SHP77 treated with DMSO at 0.1 percent for 48 hours (cell line): ENCODE measurements at places on chromosomes 7 and 10.

GRCh38 chr10:132745511-132745910 is 40.4 kb downstream of the NKX6-2 start:
- no peak for DNase-seq

DNA sequence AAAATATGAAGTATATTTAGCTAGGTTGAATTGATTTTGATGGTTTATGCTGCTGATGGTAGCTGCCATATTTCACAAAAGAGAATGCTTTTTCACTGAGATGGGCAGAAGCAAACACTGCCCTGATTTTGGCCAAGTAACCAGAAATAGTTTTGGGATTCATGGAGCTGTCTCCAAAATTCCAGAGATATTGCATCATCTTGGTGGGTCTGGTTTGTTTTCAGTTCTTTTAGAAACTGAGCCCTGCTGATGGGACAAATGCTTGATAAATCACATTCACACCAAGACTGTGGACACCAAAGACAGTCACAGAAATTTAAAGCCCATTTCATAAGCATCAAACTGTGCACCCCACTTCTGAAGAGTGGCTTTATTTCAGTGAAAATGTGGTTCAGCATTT is 140.5 kb downstream of the BICC1 start:
- DNase-seq, result no peak

DNA sequence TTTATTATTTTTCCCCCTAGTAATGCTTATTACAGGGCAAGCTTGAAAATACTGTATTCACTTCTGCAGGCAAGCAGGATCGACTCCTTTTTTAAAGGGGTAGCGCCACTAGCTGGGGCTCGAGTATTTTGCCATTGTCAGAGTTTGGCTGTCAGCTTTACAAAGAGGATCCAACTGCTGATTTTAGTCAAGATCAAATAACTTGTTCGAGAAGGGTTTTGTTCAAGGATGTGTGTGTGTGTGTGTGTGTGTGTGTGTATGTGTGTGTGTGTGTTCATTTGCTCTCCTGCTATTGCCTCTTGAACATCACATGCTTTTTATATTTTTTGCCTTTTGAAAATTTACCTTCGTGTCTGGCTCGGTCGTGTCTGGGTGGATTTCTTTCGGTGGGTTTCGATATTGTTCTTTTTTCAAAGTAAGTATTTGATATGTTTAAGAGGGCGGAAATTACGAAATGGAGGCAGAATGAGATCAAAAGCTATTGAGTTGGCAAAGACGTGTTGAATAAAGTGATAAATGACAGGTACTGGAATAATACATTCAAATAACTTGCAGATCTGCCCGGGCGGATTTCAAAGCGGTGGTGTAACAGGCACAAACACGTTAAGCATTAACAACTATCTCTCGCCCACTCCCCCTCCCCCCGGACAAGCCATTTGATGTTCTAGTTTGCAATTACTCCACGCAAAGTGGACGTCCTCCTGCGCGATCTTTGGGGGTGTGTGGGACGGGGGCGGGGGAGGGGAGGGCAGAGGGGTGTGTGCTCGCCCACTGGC is 1.1 kb downstream of the ARID5B start:
- DNase-seq, result peak; percentile 17

- no peak for DNase-seq
These were observed 543.6 kb upstream of the GALNT17 start for GRCh38 chr7:70588191-70588921.

GRCh38 chr10:74027702-74028101 is 29.8 kb downstream of the VCL start:
- DNase-seq, result no peak

- DNase-seq, result no peak
These were observed 15.1 kb upstream of the DENND2A start for GRCh38 chr7:140655511-140656408.

GRCh38 chr7:80781146-80781545 is 137.7 kb downstream of the SEMA3C start:
- DNase-seq, result no peak

DNA sequence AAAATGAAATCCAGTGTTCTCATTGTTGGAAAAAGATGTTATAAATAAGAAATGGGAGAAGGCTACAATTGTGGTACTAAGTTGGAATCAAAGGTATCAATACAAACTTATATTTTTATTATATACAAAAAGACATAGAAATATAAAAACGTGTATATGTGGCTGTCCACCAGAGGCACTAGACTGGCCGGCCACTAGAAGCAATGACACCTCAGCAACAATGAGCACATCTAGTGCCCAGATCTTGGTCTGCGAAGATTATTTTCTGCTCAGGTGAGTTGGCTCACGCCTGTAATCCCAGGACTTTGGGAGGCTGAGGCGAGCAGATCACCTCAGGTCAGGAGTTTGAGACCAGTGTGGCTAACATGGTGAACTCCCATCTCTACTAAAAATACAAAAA is 21.6 kb downstream of the IDE start:
- no peak for DNase-seq

- DNase-seq, result no peak
These were observed 256.8 kb downstream of the ZMYND11 start for GRCh38 chr10:391847-392704.
